ENCODE measurements at places on chromosomes 2 and 18. TPM values are rescaled to one million over a fixed set of nuclear protein-coding genes. Genes with fewer than 3 reads are reported as not detected.

Gene FAP
- total RNA-seq = not detected

Gene WDSUB1
- total RNA-seq = 5.3 TPM

Gene LAMA3
- total RNA-seq = 0.04 TPM

Gene CXCR4
- 86.8 TPM for total RNA-seq

Gene RESP18
- not detected for total RNA-seq

Gene LINC00305
- total RNA-seq = not detected

Gene UGT1A3
- total RNA-seq = not detected

Gene AQP12B
- not detected for total RNA-seq

Gene C2orf81
- 3.1 TPM for total RNA-seq

Gene C2orf66
- total RNA-seq = not detected

Gene CHRND
- not detected for total RNA-seq

Gene LYPD6
- total RNA-seq = not detected

Gene RAB27B
- total RNA-seq = 0.42 TPM

Gene AUP1
- 200 TPM for total RNA-seq

Gene GPR155
- total RNA-seq = 4.5 TPM

Gene DNAJC5G
- not detected for total RNA-seq

Gene ZFAND2B
- 33.3 TPM for total RNA-seq

Gene ANKRD30B
- not detected for total RNA-seq

Gene PSMD14
- total RNA-seq = 99.1 TPM

Gene UGT1A10
- not detected for total RNA-seq

Gene TMEM37
- total RNA-seq = not detected

Gene CDK15
- not detected for total RNA-seq

Gene SRD5A2
- total RNA-seq = not detected

Gene VSNL1
- not detected for total RNA-seq

Gene SERPINB8
- total RNA-seq = 15.2 TPM

Gene DCAF17
- total RNA-seq = 18.9 TPM

Gene CREG2
- total RNA-seq = not detected

Gene GPR55
- 5.6 TPM for total RNA-seq

Gene CRACDL
- 0.04 TPM for total RNA-seq

Gene ANTXR1
- total RNA-seq = 0.30 TPM

Gene PRSS56
- not detected for total RNA-seq

Gene KIF5C
- total RNA-seq = 25.4 TPM

Gene LCT
- total RNA-seq = 0.25 TPM

Gene DOK6
- total RNA-seq = not detected

Gene DRC1
- total RNA-seq = not detected

Gene POTEI
- total RNA-seq = not detected

Gene SLC23A3
- total RNA-seq = 2.9 TPM

Gene CNGA3
- total RNA-seq = not detected

Gene MERTK
- total RNA-seq = 0.51 TPM

Gene RAD51AP2
- total RNA-seq = not detected

Gene SERPINB10
- total RNA-seq = not detected

Gene CD8B
- 251 TPM for total RNA-seq

Gene KLF11
- 6.5 TPM for total RNA-seq

Gene RBM44
- 0.34 TPM for total RNA-seq

Gene CD226
- total RNA-seq = 186 TPM

Gene CGREF1
- 4.7 TPM for total RNA-seq

Gene SERPINB4
- total RNA-seq = not detected

Gene TUBA4A
- total RNA-seq = 221 TPM

Gene COL6A3
- total RNA-seq = 18.6 TPM

Gene ALK
- not detected for total RNA-seq

Gene APLF
- total RNA-seq = 2.8 TPM

Gene MAP2
- total RNA-seq = not detected

Gene IL36B
- not detected for total RNA-seq

Gene CIB4
- not detected for total RNA-seq

Gene IL1B
- not detected for total RNA-seq

Data from activated CD8-positive, alpha-beta memory T cell treated with anti-CD3 and anti-CD28 coated beads for 36 hours (primary cell).